ENCODE measurements at places on chromosomes 3 and 15.
A peak's percentile ranks its signal among the peaks of the same experiment; 100 is the strongest.

DNA sequence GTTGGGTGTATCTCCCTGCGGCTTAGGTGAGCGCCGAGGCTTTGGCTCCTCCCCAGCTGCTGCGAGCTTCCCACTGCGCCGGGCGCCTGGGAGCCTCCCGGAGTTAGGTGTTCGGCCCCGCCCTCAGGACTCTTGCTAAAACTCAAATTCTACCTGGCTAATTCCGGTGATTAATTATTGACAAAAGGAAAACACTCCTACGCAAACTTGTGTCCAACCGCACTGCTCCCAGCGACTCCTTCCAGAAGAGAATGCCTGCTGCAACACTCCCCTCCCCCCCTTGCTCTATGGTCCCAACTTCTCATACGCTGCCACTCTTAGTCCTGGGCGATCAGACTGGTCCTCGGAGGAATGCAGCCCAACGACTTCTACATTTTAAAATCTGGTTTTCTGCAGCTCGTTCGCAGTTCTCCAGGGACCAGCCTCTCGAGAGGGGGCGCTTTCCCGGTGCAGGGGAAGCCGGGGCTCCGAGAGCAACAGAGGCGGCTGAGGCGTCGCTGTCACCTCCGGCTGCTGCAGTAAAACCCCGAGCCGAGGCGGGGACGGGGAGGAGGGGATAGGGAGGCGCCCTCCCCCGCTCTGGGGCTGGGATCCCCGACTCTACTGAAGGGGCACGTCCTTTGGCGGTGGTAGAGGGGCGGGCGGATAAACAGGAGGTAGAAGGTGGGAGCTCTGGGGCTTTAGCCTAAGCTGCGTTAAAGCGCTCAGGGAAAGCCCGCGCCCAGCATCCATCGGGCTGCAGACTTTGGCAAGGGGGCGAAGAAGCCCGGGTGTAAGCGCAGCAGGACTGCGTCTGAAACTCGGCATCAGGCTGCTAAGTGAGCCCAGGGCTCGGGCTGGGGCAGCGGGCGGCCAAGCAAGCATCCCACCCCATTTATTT is at the start of gene SPTSSB:
Gene SPTSSB (minus strand): TSS at position 77 of the 880 bp plus-strand sequence. CDS start 25,194 bp downstream, outside the sequence.
- peak; percentile 20 for DNase-seq

- no peak for DNase-seq
These were observed 2.3 kb downstream of the FBN1 start for GRCh38 chr15:48643206-48643605.

DNA sequence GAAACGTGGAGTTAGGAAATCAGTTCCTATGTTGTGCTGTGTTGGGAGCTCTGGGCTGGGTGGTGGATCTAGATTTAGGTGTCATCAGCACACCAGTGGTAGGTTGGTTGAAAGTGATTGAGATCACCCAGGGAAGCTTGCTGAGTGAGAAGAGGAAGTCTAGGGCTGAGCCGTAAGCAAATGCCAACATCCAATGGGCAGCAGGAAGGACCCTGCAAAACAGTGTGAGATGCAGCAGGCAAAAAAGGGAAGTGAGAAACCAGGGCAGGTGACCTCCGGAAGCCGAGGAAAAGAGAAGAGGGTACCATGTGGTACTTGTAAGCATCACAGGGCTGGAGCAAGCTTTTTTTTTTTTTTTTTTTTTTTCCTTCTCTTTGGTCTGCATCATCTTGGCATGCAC is 15.9 kb upstream of the COPG1 start:
- DNase-seq: no peak

- DNase-seq: no peak
These were observed 67.1 kb upstream of the CHD2 start for GRCh38 chr15:92833106-92833433.

DNA sequence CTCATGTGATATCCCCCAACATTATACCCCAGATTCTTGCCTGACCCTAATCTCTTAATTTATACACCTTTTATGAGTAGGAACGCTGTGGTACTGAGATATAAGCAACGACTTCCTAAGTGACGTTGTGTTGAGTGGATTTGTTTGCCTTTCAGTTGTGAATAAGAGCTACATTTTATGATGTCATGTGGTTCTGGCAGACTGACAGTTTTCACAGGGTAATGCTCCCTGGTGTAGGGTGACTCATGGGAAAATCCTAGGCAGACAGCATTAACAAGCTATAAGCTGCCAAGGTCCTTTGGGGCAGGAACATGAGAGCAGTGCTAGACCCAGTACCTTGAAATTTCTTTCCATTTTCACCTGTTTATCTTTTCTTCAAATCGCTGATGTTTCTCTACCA is 11.2 kb downstream of the C3orf52 start:
- DNase-seq: no peak

DNA sequence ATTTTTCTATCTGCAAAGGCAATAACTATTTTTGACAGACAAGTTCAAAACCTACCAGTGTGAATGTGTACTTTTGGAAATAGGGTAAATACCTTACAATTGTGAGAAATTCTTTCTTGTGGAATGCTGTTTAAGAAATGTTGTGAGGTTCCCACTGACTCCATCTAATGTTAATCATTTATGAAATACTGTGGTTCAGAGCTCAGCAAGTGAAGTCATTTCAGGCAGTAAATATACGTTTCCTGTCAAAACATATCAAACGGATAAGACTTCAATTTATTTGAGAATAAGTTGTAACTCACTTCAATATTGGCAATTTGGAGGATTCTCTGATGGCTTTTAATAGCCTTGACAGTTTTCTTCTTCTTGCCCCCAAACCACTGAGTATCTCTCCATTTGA is 16.4 kb downstream of the TAFA4 start:
- DNase-seq: no peak

DNA sequence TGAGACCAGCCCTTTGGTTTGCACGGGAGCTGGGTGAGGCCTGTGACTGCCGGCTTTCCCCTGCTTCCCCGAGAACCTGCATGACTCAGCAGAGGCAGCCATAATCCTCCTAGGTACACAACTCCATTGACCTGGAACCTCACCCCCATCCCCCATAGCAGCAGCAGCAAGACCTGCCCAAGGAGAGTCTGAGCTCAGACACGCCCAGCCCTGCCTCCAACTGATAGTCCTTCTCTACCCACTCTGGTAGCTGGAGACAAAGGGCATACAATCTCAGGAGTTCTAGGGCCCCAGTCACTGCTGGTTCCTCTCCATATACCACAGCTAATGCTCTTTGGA is 141.0 kb upstream of the ARHGEF26 start:
- no peak for DNase-seq

DNA sequence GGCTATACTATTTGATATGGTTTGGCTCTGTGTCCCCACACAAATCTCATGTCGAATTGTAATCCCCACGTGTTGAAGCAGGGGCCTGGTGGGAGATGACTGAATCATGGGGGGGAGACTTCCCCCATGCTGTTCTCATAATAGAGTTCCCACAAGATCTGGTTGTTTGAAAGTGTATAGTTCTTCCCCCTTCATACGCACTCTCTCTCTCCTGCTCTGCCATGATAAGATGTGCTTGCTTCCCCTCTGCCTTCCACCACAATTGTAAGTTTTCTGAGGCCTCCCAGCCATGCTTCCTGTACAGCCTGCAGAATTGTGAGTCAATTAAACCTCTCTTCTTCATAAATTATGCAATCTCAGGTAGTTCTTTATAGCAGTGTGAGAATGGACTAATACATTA is 290.1 kb upstream of the CHRM5 start:
- no peak for DNase-seq

DNA sequence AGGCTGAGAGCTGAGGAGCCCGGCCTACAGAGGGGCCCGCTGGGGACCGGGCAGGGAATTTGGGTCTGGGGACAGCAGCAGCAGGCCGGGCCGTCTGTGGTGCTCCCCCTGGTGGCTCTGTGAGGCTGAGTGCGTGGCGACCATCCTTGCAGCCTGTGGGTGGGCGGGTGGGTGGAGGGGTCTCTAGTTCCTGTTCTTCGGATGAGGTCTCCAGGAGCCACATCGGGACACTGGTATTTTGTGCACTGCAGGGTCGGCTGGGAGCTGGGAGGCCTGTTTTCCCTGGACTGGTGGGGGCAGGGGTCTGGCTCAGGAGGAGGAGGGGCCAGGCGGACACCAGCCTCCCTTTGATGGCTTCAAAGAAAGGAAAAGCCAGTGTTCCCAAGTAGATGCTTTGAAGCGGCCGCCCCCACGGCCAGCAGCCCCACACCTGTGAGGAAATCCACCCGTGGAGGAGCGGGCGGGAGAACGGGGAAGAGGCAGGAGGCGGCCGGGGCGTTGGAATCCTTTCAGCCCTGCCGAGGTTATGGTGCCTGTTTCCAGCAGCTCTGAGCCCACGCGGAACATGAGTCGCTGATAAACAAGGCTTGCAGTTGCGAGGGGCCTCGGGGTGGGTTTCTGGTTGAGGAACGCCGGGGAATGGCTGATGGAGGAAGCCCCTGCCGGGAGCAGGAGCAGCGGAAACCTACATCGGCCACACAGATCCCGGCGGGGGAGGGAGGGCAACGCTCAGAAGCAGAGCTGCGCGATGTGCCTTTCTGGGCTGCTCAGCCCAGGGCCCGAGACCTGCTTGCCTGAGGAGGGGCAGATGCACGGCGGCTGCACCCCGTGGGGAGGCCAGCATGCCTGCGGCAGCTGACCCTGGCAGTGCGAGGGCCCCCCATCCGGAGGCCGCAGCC is 154.3 kb downstream of the NSMCE3 start:
- no peak for DNase-seq

DNA sequence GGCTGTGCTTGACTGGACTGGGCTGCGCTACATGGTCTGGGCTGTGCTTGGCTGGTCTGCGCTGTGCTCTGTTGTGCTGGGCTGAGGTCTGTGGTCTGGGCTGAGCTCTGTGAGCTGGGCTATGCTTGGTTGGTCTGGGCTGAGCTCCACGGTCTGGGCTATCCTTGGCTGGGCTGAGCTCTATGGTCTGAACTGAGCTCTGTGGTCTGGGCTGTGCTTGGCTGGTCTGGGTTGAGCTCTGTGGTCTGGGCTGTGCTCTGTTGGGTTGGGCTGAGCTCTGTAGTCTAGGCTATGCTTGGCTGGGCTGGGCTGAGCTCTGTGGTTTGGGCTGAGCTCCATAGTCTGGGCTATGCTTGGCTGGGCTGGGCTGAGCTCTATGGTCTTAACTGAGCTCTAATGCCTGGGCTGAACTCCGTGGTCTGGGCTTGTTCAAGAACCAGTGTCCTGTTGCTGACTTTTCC is 92.0 kb downstream of the PLXNA1 start:
- no peak for DNase-seq

- no peak for DNase-seq
These were observed 12.8 kb downstream of the MAN2A2 start for GRCh38 chr15:90915808-90916440.

DNA sequence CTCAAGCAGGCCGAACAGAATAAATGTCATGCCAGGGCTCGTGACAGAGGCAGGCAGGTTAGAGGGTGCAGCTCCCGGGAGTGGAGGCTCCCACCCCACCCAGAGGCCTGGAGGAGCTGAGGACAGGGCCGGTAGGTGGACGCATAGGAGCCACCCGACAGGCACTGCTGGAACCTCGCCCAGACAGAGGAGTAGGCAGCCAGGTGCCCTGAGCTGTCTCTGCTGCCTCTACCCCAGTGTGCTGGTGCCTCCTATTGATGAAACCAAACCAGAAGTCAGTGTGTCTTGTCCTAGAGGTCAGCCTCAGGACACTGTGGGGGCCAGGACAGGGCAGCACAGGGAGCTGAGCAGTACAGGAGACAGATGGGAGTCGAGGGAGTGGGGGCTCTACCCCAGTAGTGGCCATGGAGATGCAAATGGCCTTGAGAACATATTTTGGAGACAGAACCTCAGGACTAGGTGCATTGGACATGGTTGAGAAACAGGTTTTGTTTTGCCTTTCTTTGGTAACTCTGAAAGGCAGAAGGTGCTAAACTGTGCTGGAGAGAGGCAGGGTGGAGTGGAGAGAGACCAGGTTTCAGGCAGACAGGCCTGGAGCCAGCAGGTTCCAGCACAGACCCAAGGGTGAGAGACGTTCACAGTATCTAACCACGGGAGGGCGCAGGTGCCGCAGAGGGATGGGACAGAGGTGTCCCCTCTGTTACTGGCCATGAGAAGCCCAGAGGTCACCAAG is 15.4 kb upstream of the KLF15 start:
- DNase-seq: no peak

GRCh38 chr3:182239316-182239715 is 527.6 kb downstream of the SOX2 start:
- no peak for DNase-seq

GRCh38 chr3:49641292-49641691 is 32.9 kb upstream of the APEH start:
- no peak for DNase-seq

DNA sequence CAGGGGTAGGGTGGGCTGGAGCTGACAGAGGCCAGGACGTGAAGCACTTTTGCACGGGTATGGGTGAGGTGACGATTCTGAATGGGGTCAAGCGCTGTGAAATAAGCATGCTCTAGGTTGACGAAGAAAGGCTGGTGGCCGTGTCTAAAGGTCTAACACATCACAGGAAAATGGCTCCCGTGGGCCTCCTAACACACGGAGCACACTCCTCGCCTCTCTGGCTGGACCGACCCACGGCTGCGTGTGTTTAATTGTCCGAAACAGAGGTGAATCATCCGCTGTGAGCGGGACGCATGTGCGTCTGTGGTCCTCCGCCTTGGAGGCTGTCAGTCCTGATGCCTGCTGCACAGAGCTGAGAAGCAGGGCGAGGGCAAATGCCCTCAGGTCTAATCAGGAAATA is 130.6 kb downstream of the NSMCE3 start:
- DNase-seq: no peak

DNA sequence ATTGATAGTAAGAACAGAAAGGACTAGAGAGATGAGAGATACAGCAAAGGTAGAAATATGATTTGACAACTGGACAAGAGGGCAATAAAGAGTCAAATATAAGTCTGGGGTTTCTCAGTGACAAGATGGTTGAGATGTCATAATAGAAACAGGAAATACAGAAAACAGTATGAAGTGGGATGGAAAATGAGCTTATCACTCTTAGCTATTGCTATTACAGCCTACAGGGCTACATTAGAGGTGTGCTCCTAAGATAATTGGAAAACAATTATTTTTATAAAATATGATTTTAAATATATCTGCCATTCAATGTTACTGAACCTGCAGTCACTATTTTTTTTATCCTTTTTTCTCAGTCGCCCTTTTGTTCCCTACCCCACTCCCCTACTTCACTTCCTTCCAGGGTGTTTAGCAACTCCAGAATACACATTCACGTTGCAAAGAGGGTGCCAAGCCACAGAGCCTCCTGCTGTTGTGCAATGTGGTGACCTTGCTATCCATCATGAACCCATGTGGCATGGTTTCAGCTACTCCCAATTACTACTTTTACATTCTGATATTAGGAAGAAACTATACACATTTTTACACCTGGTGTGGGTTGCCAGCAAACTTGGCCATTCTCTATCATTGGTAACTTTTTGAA is 6.0 kb downstream of the NRG4 start:
- DNase-seq: no peak

DNA sequence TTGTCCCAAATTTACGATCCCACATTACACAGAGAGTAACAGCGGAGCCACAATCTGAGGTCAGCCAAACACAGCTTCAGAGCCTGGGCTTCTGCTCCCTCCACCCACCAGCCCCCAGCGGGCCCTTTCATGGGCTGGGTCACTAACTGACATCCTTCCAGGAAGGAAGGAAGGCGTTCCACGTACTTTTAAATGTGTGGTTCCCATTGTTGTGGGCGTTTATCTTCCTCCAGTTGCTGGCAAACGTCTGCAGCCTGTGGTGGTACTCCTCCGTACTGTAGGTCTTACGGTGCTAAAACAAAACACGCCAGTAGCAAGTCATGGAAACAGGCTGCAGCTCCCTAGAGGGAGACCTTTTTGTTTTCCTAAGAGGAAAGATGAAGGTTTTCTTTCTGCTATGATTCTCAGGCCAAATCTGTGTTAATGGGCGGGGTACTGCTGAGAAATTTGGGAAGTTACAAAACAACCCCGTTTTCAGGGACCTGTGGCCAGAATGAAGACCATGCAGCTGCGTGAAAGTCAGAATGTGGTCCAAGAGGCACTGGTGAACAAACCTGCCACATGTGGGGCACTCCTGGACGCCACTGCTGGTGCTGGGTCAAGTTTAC is 7.6 kb downstream of the CTSH start:
- no peak for DNase-seq
